ENCODE measurements at places on chromosomes 5 and 9.

DNA sequence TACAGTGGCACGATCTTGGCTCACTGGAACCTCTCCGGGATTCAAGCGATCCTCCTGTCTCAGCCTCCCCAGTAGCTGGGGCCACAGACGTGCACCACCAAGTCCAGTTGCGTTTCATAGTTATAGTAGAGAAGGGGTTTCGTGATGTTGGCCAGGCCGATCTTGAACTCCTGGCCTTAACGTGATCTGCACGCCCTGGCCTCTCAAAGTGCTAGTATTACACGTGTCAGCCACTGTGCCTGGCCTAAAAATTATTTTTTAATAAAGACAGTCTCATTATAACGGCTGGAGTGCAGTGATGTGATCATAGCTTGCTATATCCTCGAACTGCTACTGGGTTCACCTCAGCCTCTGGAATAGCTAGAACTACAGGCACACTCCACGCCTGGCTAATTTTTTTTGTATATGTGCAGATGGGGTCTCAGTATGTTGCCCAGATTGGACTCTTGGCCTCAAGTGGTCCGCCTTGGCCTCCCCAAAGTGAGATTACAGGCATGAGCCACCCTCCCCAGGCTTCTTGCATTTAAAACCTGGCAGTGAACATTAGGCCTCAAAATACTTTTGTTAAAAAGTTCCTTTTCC is 4.4 kb downstream of the NPM1 start:
- DNase-seq = no peak

- no peak for DNase-seq
Observed at GRCh38 chr5:151130922-151131891, 26.4 kb downstream of the ANXA6 start.

GRCh38 chr5:133384120-133384855 is 228.1 kb downstream of the FSTL4 start:
- DNase-seq = no peak

DNA sequence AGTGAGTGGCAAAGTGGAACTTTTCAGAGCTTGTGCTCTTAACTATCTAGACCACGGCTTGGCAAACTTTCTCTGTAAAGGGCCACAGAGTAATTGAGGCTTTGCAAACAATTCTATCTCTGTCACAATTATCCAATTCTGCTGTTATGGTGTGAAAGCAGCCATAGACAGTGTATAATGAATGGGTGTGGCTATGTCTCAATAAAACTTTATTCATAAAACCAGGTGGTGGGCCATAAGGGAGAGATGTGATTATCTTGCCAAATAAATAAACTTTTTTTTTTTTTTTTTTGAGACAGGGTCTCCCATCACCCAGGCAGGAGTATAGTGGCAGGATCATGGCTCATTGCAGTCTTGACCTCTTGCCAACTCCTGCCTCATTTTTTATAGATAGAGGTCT is 78.7 kb upstream of the GNA14 start:
- DNase-seq = no peak

- no peak for DNase-seq
Observed at GRCh38 chr5:177473443-177474001, at the start of gene DBN1. Gene DBN1, minus strand, starts transcription at chr5:177473634. Its CDS starts 113 bp downstream, at chr5:177473521.

DNA sequence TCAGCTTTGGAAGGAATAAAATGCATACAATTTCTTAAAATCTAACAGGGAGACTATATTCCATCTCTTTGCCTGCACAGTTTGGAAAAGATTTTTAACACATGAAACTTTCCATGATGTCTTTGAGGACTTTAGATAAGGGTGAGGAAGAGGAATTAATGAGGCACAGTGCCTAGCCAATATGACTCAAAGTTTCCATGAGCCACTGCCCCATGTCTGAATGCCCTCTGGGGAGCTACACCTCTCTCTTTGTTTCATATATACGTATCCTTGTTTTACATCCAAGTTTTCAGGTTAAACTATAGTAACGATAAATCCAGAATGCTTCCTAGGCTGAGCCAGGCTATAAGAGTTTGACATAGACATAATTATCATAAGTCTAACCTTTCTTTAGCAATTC is 349.3 kb upstream of the TLE4 start:
- DNase-seq = no peak

DNA sequence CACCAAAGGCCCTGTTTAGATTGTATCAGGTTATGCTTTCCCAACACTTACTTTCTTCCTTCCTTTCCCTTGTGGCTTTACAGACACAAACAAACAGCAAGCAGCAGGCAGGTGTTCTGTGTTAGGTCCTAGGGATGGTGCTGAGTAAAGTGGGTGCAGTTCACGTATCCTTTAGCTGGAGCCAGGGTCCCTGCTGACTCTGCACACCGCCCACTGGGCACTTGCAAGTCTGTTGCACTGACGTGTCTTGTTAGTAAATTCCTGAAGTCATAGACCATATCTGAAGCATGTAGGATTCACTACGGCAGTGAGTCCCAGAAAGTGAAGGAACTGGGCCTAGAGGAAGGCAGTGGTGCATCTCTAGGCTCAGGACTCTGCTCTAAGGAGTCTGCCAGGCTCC is 96.5 kb downstream of the DAPK1 start:
- no peak for DNase-seq

GRCh38 chr5:176750144-176750543 is 60.2 kb upstream of the UNC5A start:
- DNase-seq = no peak

DNA sequence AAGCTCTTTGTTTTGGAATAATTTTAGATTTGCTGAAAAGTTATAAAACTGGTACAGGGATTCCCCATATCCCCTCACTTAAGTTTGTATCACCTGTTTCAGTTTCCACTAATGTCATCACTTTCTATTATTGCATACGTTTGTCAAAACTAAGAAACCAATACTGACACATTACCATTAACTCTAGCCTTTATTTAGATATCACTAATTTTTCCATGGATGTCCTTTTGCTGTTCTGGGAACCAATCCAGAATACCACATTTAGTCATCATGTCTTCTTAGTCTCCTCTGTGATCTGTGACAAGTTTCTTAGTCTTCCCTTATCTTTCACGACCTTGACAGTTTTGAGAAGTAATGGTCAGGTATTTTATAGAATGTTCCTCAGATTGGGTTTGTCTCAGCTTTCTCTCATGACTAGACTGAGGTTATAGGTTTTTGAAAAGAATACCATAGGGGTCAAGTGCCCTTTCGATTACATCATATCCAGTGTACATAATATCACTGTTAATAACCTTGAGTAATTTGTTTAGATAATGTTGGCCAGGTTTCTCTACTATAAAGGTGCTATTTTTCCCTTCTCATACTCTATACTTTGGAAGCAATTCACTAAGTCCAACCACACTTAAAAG is 51.9 kb upstream of the NMUR2 start:
- no peak for DNase-seq

- DNase-seq = no peak
Observed at GRCh38 chr9:132910376-132910775, 31.7 kb downstream of the SPACA9 start.

- no peak for DNase-seq
Observed at GRCh38 chr5:74594137-74595040, 46.1 kb downstream of the ENC1 start.

DNA sequence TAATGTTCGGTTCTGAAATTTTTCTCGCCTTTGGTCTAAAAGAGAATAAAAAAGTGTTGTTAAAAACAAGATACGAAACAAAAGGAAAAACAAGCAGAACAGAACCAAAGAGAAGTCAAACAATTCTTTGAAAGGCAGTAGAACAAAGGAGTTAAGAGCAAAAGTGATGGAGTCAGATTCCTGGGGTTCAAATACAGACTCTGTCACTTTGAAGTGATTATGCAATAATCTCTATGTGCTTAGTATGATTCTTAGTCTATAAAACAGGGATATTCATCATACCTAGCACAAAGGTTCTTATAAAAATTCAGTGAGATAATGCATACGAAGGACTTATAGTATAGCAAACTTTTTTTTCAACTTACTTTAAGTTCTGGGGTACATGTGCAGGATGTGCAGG is 48.3 kb downstream of the C9 start:
- no peak for DNase-seq

DNA sequence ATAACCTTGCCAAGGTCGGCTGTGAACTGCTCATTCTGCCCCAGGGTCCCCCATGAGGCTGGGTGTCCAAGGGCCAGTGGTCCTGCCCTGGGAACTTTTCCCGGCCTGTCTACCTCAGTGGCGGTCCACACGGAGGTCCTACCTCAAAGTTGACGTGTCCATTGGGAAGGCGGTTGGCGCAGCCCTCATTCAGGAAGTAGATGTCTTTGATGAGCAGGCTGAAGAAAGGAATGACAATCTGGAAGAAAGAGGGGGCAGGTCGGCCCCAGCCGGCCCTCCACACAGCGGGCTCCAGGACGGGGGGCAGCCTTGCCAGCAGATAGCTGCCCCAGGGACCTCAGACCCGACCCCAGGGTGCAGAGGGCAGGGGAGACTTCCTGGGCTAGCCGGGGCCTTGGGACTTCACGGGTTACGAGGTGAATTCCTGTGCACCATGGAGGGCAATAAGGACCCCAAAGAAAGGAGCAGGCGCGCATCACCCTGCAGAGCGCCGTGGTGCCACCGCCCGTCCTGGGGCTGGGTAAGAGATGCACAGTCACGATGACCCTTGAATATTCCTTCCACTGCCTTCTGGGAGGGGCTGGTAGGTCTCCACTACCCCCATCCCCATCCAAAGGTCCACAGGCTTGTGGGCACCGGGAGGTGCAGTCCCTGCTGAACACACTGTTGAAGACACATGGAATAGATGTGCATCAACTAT is 42.9 kb upstream of the RNF130 start:
- no peak for DNase-seq
